Muscle of leg (tissue), 16 donors: ENCODE measurements at places on chromosomes 3 and 15. TPM values are rescaled to one million over a fixed set of nuclear protein-coding genes. Genes with fewer than 3 reads are reported as not detected.

PRR20G gene
- total RNA-seq, result not detected

RGMA gene
- total RNA-seq, result 16.4 TPM

STRIT1 gene
- total RNA-seq, result 15.3 TPM

PPARG gene
- total RNA-seq, result 7.5 TPM

TMEM45A gene
- total RNA-seq, result 19.7 TPM

MAP6D1 gene
- total RNA-seq, result 31.3 TPM

TGM5 gene
- 0.13 TPM for total RNA-seq

ABHD2 gene
- total RNA-seq, result 15.2 TPM

LRRIQ4 gene
- total RNA-seq, result 0.09 TPM

DNA sequence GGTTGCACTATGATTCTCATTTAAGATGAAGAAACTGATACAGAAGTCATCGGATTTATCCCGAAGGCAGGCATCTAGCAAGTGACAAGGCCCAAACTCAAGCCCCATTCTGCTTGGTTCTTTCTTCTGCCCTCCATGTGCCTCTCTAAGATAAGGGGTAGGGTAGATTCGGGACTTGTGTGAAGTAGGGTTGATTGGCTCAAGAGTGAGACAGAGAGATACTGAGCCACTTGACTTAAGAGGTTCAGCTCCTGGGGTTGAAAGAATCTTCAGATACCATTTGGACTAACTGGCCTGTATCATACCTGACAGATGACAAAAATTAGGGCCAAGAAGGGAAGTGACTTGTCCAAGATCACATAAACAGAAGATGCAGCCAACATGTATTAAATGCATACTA, 891 bp downstream of the RFT1 start:
- H3K27me3 ChIP-seq, result no peaks in the 10 kb centered on the region
- peak overlapping the region; percentile 88 for H3K4me3 ChIP-seq
- no peak overlapping the region for H3K27ac ChIP-seq
- H3K36me3 ChIP-seq, result peaks cover 20% of the 10 kb centered on the region

- H3K27me3 ChIP-seq, result no peaks in the 10 kb centered on the region
- H3K36me3 ChIP-seq, result no peaks in the 10 kb centered on the region
- peaks cover 5% of the 10 kb centered on the region for H3K4me1 ChIP-seq
- H3K4me3 ChIP-seq, result peak overlapping the region; percentile 93
- H3K27ac ChIP-seq, result peak overlapping the region; percentile 100
These were observed 506 bp upstream of the ATP1B3 start for GRCh38 chr3:141875893-141876380.

- no peaks in the 10 kb centered on the region for H3K27me3 ChIP-seq
- H3K27ac ChIP-seq, result no peak overlapping the region
- peak; percentile 68 for DNase-seq
These were observed 98.9 kb upstream of the TBC1D5 start for GRCh38 chr3:17841190-17841828.

DNA sequence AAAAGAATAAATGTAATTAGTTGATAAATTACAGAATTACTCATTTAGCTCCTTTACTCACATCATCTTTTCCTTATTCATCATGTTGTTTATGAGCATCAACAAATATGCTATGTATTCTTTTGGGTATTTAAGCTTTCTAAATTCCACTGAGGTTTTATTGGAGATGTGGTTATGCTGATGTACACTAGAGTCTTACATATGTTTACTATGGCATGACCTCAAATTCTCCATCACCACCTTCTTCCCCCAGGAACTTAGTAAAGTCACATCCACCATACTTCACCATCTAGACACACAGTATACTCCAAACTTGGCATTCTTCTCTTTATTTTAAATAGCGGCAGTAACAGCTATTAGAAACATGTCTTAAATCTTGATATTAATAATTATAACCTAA, 74.1 kb upstream of the MELTF start:
- H3K4me3 ChIP-seq, result no peak overlapping the region
- peaks cover 2% of the 10 kb centered on the region for H3K36me3 ChIP-seq
- no peak overlapping the region for H3K27ac ChIP-seq
- no peaks in the 10 kb centered on the region for H3K27me3 ChIP-seq
- no peaks in the 10 kb centered on the region for H3K4me1 ChIP-seq
- DNase-seq, result no peak

GRCh38 chr3:158804441-158804840, 2.6 kb downstream of the MFSD1 start:
- no peak overlapping the region for H3K27ac ChIP-seq
- no peaks in the 10 kb centered on the region for H3K27me3 ChIP-seq
- H3K36me3 ChIP-seq, result peaks cover 12% of the 10 kb centered on the region
- H3K4me3 ChIP-seq, result no peak overlapping the region
- peaks cover 11% of the 10 kb centered on the region for H3K4me1 ChIP-seq
- no peak for DNase-seq

GRCh38 chr15:78065284-78065872, 12.1 kb downstream of the TBC1D2B start:
- H3K27ac ChIP-seq, result peak overlapping the region; percentile 90
- no peaks in the 10 kb centered on the region for H3K27me3 ChIP-seq
- DNase-seq, result peak; percentile 75
- no peak overlapping the region for H3K4me3 ChIP-seq
- no peaks in the 10 kb centered on the region for H3K36me3 ChIP-seq
- peaks cover 63% of the 10 kb centered on the region for H3K4me1 ChIP-seq

- no peaks in the 10 kb centered on the region for H3K36me3 ChIP-seq
- DNase-seq, result no peak
- no peaks in the 10 kb centered on the region for H3K27me3 ChIP-seq
- no peak overlapping the region for H3K4me3 ChIP-seq
- no peaks in the 10 kb centered on the region for H3K4me1 ChIP-seq
These were observed 25.9 kb upstream of the CRYBG3 start for GRCh38 chr3:97795951-97796350.

DNA sequence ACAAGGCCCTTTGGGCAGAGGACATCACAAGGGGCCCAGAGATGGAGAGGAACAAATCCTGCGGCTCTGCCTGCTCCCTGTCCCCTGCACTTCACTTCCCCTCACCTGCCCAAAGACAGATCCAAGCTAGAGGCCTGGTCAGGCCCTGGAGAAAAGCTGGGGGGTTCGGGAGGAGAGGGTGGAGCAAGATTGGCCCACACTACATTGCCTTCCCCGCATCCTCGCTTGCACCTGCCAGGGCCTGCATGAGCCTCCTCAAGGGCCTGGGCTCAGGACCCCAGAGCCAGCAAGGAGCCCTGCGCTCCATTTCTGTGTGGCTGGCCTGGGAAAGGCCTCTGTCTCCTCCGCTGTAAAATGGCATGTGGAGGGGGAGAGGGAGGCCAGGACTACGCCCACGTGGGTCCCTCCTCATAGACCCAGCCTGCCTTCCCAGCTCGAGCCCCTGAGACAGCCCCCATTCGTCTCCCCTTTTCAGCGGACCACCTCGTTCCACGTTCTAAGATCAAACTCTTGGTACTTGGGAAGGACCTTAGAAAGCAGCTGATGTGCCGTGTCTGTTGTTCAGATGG, 106.0 kb downstream of the HMG20A start:
- H3K27ac ChIP-seq, result peak overlapping the region; percentile 65
- H3K4me1 ChIP-seq, result peaks cover 56% of the 10 kb centered on the region
- no peak overlapping the region for H3K4me3 ChIP-seq
- DNase-seq, result no peak
- no peaks in the 10 kb centered on the region for H3K36me3 ChIP-seq

DNA sequence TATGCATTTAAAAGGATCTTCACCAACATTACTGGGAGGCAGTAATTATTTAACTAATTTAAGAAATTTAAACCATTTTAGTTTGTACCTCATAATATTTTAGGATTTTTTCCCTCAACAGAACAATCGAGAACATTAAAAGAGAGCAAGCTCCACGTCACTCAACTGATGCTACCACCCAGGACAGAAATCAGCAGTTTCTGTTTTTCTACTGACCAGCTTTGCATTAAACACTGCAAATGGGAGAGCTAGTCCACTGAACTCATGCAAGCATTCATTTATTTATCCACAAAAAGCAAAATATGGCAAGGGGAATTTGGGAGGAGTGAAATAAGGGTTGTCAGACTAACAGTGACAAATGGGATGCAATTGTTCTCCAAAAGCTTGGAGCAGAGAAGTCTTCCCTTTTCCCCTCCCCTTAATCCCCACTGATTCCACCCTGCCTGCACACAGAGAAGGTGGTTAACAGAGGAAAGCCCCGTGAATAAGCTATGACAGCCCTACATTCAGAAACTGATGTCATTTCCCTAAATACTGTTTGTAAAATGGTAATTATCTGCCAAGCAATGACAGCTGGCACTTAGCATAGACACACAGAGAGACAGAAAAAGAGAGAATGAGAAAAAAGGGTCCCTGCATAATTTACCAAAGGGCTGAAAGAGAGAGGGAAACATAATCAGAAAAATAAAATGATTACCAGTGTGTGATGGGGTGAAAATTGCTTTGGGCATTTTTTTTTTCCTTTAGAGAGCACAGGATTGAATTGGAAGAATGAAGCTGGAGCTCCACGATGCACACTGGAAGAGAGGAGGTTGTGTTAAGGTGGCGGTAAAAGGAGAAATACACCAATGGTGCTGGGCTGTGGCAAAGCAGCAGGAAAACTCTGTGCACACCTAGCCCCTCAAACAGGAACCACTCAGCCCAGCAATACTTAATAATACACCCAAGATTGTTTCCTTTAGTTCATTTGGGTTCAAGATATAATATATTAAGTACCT, 777.4 kb downstream of the TUSC7 start:
- no peak overlapping the region for H3K4me3 ChIP-seq
- no peaks in the 10 kb centered on the region for H3K36me3 ChIP-seq
- no peak for DNase-seq
- H3K27me3 ChIP-seq, result no peaks in the 10 kb centered on the region
- no peaks in the 10 kb centered on the region for H3K4me1 ChIP-seq

DNA sequence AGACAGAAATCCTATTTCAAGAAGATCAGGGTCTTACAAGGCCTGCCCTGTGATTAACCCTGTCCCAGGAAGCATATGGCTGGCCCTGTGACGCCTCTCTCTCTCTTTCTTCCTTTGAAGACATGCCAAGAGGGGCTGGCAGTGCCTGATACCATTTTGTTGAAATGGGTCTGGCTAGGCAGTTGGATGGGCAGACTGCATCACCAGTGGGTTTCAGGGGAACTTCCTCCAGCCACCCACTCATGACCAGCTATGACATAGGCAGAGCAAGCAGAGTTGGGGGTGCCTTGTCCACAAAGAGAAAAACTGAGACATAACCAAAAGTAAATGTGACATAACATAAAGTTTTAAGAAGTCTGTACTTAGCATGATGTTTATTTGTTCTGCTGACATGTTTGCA, 31.4 kb upstream of the MANF start:
- no peaks in the 10 kb centered on the region for H3K4me1 ChIP-seq
- H3K27ac ChIP-seq, result no peak overlapping the region
- no peak for DNase-seq
- no peaks in the 10 kb centered on the region for H3K36me3 ChIP-seq

DNA sequence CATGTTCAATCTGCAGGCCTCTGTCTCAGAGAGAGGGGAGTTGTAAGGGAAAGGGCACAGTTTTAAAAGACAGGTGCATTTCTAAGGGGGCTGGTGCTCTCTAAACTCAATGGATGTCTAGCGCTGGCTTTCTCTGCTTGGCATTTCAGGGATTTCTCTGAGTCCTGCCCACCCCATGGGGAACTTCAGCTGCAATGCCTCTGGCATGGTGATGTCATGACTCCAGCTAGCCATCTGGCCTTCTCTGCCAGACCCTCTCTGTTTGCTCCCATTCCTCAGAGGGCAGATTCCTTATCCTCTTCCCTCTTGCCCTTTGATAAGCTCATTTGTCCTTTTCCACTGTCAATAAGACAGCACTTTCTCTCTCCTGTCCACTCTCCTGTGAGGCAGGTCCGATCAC, 40.8 kb downstream of the RPLP1 start:
- no peak overlapping the region for H3K4me3 ChIP-seq
- H3K27me3 ChIP-seq, result peaks cover 3% of the 10 kb centered on the region
- no peak for DNase-seq
- H3K4me1 ChIP-seq, result peaks cover 10% of the 10 kb centered on the region
- no peak overlapping the region for H3K27ac ChIP-seq

DNA sequence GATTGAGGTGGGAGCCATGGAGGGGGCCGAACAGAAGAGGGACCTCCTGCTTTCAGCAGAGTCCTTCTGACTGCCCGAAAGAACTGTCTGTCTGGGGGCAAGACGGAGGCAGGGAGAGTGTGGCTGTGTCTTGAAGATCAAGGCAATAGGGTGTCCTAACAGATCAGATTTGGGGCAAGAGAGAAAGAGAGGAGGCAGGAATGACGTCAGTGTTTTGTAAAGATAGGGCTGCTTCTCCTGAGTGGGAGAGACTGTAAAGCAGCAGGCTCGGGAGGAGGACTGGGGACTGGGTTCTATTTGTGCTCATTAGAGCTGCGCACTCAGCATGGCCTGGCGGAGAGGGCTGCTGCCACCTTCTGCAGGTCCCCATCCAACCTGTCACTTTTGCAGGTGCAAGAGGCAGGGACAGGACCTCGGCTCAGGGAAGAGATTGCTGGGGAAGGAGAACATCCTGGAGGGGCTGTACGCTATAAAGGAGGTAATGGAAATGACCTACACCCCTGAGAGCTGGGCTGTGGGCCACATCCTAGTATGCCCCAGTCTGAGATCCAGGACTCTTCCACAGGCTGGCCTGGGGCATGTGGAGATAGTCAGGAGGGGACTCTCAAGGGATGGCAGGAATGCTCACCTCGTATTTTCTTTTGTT, 29.0 kb upstream of the FGD5 start:
- no peak overlapping the region for H3K27ac ChIP-seq
- no peak for DNase-seq
- peaks cover 5% of the 10 kb centered on the region for H3K27me3 ChIP-seq
- peaks cover 14% of the 10 kb centered on the region for H3K4me1 ChIP-seq

DNA sequence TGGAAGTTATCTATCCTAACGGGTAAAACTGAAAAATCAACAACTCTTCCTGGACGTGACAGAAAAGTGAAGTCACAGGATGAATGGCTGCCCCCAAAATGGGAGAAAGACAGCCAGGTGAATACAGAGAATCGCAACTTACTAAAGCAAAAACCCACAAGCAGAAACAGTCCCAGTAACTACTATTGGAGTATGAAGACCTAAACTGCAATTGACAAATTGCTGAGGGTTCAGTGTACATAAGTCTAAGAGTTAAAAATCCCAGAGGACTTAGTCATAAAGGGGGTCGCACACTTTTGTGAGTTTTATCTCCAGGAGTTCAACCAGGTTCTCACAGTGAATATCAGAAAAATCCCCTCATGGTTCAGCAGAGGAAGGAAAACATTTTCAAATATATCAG, 56.8 kb upstream of the IMPG2 start:
- no peak for DNase-seq
- no peaks in the 10 kb centered on the region for H3K36me3 ChIP-seq
- no peak overlapping the region for H3K4me3 ChIP-seq

DNA sequence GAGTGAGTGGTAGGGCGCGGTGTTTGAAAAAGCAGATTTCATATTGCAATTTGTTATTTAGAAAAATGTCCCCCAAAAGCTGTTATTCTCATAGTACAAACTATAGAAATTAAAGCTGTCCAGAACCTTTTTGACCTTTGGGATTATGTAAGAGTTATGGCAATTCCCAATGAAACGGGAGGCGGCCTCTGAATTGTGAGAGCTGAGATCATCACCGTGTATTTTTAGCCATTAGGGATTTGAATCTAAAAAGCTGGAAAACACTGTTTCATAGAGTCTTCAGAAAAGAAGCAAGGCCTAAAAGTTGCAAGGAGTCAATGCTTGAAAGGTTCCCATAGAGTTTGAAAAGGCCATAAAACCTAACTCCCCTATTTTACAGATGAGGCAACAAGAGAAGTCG, 38.6 kb upstream of the SLC25A26 start:
- no peaks in the 10 kb centered on the region for H3K4me1 ChIP-seq
- H3K27ac ChIP-seq, result no peak overlapping the region
- peak; percentile 25 for DNase-seq
- H3K4me3 ChIP-seq, result no peak overlapping the region

- H3K36me3 ChIP-seq, result no peaks in the 10 kb centered on the region
- H3K27me3 ChIP-seq, result no peaks in the 10 kb centered on the region
- H3K4me3 ChIP-seq, result no peak overlapping the region
- no peaks in the 10 kb centered on the region for H3K4me1 ChIP-seq
These were observed 20.7 kb upstream of the NR2E3 start for GRCh38 chr15:71789616-71790015.
